ENCODE measurements at places on chromosomes 6 and 20.

GRCh38 chr6:68778356-68779020 is 143.4 kb downstream of the ADGRB3 start:
- peak; percentile 67 for DNase-seq

DNA sequence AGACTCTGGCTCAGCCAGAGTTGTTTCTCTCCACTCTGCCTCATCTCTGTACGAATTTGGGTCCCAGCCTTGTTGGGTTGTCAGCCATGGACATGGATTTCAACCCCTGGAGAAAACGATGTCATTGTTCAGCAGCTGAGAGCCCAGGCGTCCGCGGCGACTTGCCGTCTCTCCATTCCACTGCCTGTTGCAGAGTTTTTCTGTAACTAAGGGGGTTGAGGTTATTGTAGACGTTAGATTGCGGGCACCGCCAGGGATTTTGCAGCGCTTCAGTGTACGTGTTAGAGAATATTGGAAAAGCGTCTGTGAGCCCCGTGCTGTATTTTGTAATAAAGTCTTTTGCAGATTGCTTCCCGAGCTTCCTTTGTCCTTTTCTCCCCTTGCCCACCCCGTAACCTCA is 13.1 kb upstream of the RBM38 start:
- DNase-seq, result no peak

DNA sequence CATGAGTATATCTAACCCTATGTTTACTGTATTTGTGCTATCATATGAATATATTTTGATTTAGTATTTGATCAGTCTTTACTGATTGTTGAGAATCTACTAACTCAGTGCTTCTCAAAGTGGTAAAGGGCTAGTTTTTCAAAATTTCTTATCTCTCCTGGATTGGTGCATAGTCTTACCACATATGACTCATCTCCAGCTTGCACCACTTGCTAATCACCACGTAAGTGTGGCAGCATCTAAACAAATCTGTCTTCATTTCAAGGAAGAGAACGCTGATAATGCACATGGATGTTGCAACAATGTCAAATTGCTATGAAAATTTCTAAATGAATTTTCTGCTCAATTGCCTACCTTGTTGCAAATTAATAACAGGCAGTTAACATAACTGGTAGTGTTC is 299.5 kb downstream of the PAX1 start:
- DNase-seq, result no peak

- no peak for DNase-seq
These were observed 7.8 kb downstream of the NFYA start for GRCh38 chr6:41080621-41081020.

DNA sequence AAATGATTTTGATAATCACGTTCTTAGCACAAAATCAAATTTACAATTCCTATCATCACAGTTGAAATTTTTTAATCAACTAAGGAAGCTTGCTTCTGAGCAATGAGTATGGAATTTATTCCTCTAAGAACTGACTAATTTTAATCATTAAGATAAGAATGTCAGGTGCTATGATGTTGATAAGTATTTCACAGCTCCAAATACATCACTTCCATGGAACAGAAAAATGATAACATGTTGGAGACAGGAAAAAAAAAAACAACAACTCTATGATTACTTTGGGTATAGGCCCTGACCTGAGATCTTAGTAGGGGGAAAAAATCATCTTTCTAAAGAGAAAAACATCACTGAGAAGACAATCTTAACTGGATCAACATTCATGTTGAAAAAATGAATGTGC is 89.4 kb upstream of the BMP2 start:
- DNase-seq, result no peak

GRCh38 chr6:160031442-160031841 is 62.6 kb downstream of the IGF2R start:
- peak; percentile 45 for DNase-seq

- peak; percentile 14 for DNase-seq
These were observed 161.2 kb downstream of the ATXN1 start for GRCh38 chr6:16600026-16600425.

- no peak for DNase-seq
These were observed 328.3 kb downstream of the TAF4 start for GRCh38 chr20:61737346-61737745.

GRCh38 chr6:81929828-81930227 is 177.3 kb upstream of the TENT5A start:
- peak; percentile 99 for DNase-seq

- DNase-seq, result no peak
These were observed 623 bp upstream of the MRPS26 start for GRCh38 chr20:3045042-3045815.

- no peak for DNase-seq
These were observed 6.0 kb upstream of the FOXC1 start for GRCh38 chr6:1603708-1604107.

- peak; percentile 15 for DNase-seq
These were observed 58.5 kb downstream of the SUN5 start for GRCh38 chr20:32945710-32946221.

- peak; percentile 51 for DNase-seq
These were observed 109.1 kb downstream of the UTRN start for GRCh38 chr6:144394210-144394609.

DNA sequence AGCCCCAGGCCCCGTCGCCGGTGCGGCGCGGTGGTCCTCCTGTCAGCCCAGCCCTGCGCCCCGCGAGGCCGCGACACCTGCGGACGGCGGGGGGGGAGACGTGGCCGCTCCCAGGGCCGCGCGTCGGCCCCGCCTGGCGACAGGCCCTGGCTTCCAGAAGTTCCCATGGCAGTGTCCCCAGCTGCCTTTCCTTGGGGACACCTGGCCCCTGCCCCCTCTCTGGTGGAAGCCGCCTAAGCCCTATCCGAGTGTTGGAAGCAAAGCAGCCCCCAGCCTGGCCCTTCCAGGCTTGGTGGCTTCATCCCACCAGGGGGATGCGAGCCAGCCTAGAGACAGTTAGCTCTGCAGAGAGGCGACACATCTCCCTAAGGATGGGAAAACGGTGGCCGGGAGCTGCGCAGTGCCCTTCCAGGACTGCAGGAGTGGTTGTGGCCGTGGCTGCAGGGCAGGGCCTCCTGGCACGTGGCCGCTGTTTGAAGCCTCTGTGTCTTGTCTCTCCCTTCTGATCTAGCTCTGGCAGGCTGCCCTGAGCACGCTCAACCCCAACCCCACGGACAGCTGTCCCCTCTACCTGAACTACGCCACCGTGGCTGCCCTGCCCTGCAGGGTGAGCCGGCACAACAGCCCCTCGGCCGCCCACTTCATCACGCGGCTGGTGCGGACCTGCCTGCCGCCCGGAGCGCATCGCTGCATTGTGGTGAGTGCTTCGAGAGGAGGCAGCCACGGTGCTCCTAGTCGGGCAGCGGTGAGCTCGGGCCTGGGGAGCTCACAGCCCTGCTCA is 816 bp downstream of the NPEPL1 start:
- no peak for DNase-seq

DNA sequence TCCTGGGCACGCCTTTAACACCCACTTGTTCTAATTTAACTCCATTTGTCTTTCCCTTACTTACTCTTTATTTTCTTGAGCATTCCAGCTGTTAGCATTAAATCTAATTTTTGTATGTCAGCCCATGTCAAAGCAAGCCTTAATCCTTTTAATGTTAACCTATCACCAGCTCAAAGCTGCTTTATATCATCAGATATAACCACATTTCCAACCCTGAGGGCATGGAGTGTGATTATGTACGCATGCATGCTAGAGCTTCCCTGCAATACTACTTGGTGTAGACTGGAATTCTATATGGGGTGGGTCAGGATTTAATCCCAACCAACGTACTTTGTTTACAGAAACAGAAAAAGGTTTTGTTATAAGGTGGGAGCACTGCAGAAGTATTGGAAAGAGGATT is 139.4 kb upstream of the HMGN3 start:
- DNase-seq, result no peak

GRCh38 chr20:4956200-4956810 is 45.0 kb downstream of the SLC23A2 start:
- DNase-seq, result peak; percentile 58

DNA sequence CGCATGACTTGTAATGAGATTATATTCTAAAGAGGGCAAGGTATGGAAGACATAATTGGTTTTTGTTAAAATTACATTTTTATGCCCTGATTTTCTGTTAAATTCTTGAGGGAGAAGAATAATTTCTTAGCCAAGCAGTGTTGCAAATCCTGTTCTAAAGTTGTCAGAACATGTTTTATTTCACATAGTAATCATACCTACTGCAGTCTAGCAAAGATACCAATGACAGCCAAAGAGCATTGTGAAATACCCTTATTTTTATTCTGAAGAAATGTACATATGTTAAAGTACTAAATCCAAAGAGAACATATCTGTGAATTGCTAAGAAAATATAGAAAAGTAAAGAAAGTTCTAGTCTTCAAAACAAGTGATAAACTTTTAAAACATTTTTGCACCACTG is 39.6 kb upstream of the SMIM8 start:
- no peak for DNase-seq

DNA sequence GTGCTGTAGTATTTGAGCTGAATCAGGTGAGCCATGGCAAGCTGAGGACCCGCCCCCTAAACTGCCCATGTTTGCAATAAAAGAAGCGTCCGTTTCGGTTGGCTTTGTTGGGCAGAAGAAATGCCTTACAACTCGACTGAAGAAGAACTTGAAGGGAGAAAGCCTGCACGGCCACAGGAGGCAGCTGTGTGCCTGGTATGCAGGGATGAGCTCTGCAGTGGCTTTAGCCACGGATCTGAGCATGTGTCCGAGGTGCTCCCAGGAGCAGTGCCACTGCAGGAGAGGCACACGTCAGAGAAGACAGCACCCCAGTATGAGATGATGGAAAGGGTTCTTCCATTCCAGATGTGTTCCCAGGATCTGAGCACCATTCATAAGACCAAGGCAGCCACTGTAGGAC is 23.5 kb downstream of the KIZ start:
- DNase-seq, result no peak

DNA sequence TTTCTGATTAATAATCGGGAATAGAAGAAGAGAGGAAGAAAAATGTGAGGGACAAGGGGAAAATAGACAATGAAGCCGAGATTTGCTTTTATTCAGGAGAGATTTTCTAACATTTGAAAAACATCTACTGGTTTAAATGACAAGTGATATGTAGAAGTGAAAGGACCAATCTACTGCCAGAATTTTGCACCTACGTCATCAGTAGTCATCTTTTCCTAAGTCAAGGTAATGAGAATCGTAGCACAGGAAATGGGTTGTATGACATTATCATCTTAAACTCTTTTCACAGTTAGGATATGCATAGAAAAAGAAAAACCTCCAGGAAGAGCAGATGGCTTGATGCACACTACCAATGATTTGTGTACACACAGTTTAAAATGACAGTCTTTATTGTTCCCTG is 45.3 kb upstream of the RAB32 start:
- DNase-seq, result no peak

DNA sequence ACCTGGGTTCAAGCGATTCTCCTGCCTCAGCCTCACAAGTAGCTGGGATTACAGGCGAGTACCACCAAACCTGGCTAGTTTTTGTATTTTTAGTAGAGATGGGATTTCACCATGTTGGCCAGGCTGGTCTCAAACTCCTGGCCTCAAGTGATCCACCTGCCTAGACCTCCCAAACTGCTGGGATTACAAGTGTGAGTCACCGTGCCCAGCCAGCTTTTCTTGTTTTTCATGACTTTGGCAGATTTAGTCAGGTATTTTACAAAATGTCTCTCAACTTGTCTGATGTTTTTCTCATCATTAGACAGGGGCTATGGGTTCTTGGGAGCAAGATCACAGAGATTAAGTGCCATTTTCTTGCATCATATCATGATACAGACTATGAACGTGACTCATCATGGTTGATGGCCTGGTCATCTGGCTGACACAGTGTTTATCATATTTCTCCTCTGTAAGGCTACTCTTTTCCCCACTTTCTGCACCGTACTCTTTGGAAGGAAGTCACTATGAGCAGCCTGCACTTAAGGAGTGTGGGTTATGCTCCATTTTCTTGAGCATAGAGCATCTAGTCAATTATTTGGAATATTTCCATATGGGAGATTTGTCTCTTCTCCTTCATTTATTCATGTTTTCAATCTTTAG is 67.8 kb downstream of the RNF182 start:
- DNase-seq, result peak; percentile 80
